Cerebellum (tissue), 4 donors: ENCODE measurements at places on chromosomes 3 and 15. TPM values are rescaled to one million over a fixed set of nuclear protein-coding genes. Genes with fewer than 3 reads are reported as not detected.

Gene ASB14
- 0.27 TPM for total RNA-seq

Gene GLT8D1
- 60.0 TPM for total RNA-seq

Gene ST3GAL6
- 19.8 TPM for total RNA-seq

Gene DAZL
- total RNA-seq, result 0.09 TPM

Gene GNAT1
- total RNA-seq, result not detected

Gene CFAP92
- total RNA-seq, result 2.5 TPM

Gene APBA2
- total RNA-seq, result 155 TPM

Gene CIDEC
- not detected for total RNA-seq

Gene EPHB3
- 9.2 TPM for total RNA-seq

Gene EXD1
- total RNA-seq, result 0.09 TPM

GRCh38 chr15:90675464-90675863, 41.7 kb upstream of the BLM start:
- DNase-seq, result no peak

DNA sequence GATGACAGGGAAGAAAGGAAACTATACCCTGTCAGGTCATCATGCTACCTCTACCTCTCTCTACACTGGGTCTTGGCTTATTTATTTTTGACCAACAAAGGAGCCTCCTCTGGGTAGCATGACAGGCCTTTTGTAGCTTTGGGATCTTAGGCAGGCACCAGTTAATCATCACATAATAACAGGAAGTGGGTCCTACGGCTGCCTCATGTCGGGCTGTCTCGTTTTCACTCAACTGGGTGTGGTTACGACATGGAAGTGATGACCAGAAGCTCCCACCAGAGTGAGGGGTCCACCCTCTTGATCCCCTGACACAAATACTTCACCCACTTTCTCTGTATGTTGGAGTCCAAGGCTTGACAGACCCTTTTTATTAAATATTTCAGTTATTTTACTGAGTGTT, 105.3 kb downstream of the CD47 start:
- no peak for DNase-seq

- DNase-seq, result no peak
Measured at GRCh38 chr3:62500556-62501288, 127.4 kb upstream of the FEZF2 start.

DNA sequence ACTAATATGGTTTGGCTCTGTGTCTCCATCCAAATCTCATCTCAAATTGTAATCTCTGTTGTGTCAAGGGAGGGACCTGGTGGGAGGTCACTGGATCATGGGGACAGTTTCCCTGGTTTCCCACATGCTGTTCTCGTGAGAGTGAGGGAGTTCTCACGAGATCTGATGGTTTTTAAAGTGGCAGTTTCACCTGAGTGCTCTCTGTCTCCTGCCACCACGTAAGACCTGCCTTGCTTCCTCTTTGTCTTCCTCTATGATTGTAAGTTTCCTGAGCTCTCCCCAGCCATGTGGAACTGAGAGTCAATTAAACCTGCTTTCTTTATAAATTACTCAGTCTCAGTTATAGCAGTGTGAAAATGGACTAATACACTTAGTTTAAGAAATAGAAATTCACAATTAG, 228.9 kb downstream of the CD47 start:
- no peak for DNase-seq

- no peak for DNase-seq
Measured at GRCh38 chr3:52021489-52022268, 26.0 kb upstream of the RPL29 start.

- no peak for DNase-seq
Measured at GRCh38 chr3:172285844-172286243, 162.4 kb downstream of the GHSR start.

GRCh38 chr15:71595846-71596553, 214.4 kb upstream of the NR2E3 start:
- no peak for DNase-seq

- no peak for DNase-seq
Measured at GRCh38 chr3:58868097-58868779, 181.6 kb downstream of the CFAP20DC start.

GRCh38 chr3:110736332-110736731, 335.3 kb upstream of the NECTIN3 start:
- DNase-seq, result no peak

DNA sequence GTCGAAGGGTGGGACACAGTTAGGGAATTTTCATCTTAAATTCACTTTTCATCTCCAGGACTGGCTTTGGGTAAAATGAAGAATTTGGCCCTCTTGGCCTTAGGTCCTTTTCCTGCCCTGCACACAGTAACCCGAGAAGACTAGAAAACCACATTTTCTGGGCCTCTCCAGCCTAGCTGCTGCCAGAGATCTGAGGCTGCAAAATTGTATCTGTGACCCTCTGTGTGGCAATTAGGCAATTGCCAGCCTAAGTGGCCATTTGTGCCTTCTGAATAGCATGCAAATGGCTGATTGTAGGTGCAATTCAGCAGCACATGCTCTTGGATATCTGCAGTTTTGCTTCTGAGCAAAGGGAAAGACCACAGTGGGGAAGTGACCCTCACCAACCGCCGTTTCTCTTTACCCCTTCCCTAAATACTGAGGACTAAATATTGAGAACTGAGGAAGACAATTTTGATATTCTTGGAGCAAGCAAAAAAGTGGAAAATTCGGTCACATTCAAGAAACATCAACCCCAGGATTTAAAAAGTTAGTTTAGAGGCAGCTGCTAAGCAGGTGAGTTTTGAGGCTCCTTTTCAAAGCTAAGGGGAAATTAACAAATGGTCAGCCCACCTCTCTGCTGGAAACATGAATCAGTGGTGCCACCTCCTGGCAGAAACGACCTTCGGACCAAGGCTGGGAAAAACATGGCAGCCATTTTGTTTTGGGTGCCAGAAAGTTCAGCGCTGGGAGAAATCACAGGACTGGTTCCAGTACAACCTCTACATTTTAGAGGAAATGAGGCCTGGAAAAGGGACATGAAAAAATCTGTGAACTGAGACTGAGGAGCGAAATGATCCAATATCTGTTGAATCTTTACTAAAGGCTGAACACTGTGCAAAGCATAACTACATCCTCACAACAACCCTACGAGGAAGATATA, 56.6 kb upstream of the PRTG start:
- DNase-seq, result no peak

DNA sequence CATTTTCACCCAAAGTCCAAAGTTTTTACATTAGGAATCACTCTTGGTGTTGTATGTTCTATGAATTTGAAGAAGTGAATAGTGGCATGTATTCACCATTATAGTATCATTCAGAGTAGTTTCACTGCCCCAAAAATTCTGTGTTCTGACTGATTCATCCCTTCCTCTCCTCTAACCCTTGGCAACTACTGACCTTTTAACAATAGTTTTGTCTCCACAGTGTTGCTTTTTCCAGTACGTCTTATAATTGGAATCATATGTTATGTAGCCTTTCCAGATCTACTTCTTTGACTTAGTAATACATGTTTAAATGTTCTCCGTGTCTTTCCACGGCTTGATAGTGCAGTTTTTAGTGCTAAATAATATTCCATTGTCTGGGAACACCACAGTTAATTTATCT, 379.0 kb upstream of the SGO1 start:
- DNase-seq, result no peak

- no peak for DNase-seq
Measured at GRCh38 chr3:69866988-69867720, 127.9 kb downstream of the MITF start.

- no peak for DNase-seq
Measured at GRCh38 chr3:79081335-79081734, 686.5 kb downstream of the ROBO1 start.

DNA sequence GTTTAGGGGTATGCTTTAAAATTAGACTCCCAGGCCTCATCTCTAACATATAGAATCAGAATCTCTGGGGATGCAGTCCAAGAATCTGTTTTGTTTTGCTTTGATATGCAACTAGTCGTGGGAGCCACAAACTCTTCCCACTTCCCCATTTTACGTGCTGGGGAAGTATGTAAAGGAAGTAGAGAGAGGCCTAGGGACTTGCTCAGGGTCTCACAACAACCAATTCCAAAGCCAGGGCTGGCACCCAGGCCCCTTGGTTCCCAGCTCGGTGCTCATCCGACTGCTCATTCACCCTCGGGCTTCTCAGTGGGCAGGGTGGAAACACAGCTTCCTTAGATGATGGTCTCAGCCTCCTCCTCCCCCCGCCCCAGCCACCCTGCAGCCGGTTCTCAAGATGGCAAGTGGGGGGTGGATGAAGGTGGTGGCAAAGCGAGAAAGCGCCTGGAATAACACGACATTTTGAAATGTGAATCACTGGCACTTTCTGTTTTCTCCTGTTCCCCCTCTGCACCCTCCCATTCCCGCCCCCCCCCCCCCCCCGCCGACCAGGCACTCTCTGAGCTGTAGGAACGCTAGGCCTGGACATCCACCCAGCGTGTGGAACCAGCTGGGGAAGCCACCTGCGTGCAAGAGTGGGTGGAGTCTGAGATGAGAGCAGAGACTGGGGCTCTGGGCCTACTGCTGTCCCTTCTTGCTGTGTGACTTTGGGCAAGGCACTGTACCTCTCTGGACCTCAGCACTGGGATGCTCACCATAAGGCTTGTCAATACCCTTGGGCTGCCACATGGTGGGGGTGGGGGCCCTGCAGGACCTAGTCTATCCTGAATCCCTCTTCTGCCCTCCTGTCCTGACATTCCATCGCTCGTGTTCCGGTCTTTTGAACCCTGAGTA, 214.5 kb downstream of the RPLP1 start:
- DNase-seq, result no peak

GRCh38 chr3:122520861-122521260, 6.1 kb upstream of the KPNA1 start:
- DNase-seq, result no peak

- no peak for DNase-seq
Measured at GRCh38 chr15:36465304-36465703, 114.1 kb upstream of the CDIN1 start.

DNA sequence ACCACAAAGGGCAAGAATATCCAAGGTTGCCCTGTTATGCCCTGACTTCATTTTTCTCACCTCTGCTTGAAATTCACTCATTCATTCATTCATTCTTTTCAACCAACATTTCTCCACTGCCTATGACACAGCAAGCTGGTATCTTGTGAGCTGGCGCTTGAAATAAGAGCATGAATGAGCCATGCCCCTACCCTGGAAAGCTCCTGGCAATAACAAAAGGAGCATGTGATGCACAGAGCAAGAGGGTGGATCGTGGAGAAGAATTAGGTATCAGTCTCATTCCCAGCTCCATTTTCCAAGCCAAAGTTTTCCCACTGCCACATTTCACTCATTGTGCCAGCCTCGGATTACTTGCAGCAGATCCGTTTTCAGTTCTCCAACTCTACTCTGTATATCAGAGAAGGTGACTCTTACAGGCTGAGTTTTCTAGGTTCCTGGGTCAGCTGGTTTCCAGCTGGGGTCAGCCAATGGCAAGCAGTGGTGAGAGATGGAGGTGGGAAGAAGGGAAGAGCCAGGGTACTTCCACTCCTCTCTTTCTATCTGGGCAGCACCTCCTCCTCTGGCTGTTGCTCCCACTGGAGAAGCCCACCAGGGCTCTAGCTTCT, 144.8 kb downstream of the SUCLG2 start:
- no peak for DNase-seq
